ENCODE measurements at places on chromosomes 4 and X.

DNA sequence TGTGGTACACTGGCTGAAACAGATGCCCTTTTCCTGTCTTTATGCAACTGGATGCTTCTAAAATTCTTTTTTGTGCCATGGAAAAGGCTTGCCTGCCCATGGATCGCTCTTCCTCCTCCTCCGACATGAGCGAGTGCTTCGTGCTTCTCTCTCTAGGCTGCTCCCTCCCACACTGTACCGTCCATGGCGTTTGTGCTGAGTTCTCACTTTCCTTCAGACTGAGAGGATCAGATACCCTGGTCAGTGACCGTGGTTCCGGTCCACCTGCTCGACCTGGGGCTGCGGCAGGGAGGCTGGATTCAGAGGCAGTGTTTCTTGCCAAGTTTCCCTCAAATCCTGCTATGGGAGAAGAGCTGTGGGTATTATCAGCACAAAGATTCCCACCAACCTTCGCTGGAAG lies 10.2 kb upstream of the CLDN24 start:
- DNase-seq: no peak

- no peak for DNase-seq
Measured at GRCh38 chr4:106021737-106022410, 126.6 kb downstream of the NPNT start.

- DNase-seq: no peak
Measured at GRCh38 chr4:149799546-149799945, 16.1 kb downstream of the IQCM start.

- DNase-seq: no peak
Measured at GRCh38 chrX:99857455-99857854, 552.6 kb downstream of the PCDH19 start.

DNA sequence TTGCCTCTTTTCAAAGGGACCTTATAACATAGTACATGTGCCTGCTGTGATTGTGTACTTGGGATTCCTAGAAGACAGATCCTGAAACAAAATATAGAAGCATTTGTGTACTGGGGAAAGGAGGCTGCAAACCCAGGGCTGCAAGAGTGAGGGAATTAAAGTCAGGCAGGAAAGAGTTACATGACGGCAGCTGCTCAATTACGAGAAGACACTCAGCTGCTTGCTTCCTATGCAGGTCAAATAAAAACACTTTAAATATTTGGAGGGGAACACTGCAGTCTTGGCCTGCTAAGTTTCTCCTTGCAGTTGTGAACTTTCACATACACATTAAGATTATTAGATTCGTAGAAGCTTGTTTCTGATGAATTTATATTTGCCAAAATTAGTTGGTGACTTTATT lies 191.9 kb upstream of the CXCL13 start:
- no peak for DNase-seq

DNA sequence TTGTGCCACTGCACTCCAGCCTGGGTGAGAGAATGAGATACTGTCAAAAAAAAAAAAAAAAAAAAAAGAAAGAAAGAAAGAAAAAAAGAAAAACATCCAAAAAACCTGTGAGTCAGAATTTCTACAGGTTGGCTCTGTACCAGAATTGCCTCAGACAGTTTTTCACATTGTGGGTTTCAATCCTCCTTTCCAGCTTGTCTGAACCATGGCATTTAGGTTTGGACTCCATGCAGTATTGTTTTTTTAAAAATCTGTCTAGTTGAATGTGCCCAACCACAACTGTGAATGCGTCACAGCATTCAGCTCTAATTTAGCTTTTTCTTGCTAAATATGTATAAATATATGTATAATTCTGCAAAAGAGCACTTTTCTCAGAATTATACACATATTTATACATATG lies 31.4 kb upstream of the ARSH start:
- no peak for DNase-seq

- no peak for DNase-seq
Measured at GRCh38 chrX:39439906-39440798, 638.9 kb downstream of the MID1IP1 start.

- DNase-seq: no peak
Measured at GRCh38 chr4:74032064-74032463, 6.4 kb downstream of the CXCL3 start.

GRCh38 chrX:115649461-115650063 lies 88.6 kb downstream of the PLS3 start:
- DNase-seq: no peak

DNA sequence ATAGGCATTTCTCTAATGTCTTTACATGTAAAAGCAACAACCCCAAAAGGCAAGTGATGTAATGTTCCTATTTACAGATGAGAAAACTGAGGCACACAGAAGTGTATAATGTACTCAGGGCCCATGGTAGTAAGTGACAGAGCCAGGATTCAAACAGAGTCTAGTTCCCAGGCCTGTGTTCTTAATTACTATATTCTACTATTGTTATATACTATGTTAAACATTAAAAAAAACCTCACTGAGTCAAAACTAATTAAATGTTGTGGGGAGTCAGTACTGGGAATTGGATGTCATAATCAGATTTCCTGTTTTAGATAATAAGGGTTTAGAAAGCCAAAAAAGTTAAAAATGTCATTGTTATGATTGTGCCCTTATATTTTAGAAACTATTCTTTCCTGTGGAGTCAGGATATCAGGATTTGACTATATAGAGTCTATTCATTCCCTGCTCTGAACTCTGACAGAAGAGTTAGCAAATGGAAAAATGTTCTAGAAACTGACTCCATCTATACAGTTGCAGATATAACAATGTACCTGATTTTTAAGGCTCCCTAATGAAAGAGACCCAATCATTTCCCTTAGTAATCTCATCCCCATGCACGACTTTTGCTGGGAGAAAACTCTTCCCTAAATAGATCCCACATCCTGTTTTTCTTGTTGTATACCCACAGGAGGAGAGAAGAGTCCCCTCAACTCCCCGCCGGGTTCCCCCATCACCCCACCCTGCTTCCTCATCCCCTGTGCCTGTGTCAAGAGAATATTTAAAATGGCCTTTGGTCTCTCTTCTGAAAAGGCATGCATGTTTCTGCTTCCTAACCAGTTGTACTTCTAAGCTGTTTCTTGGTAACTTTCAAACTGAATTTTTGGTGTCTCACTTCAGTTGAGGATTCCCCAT lies 69.7 kb downstream of the REELD1 start:
- DNase-seq: no peak

DNA sequence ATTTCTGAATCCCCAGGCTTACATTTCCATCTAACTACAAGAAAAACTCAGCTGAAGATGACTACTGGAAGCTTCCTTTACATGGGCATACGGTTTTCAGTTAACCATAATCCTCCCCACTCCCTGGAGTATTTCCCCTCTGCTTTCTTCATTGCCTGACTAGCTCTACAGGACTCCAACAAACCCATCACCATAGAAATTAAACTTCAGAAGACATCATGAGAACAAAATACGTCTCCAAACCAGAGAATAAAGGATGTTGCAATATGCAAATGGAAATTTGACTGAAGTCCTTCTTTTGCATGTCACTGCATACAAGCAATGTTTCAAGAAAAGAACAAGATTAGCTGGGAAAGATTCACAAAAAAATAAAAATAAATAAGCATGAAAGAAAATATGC lies 170.2 kb upstream of the PCDH18 start:
- no peak for DNase-seq

DNA sequence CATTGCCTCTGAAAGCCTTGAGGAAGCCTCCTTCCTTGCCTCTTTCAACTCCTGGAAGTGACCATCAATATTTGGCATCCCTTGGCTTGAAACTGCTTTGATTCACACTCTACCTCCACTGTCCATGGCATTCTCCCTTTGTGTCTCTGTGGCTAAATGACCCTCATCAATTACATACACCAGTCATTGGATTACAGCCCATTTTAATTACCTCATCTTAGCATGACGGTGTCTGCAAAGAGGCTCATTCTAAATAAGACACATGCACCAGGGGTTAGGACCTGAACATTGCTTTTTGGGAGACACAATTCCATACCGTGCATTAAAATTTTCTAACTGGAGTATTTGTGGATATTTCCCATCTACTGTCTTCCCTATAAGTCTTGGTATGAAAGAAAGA lies 60.7 kb upstream of the FAM9A start:
- no peak for DNase-seq

DNA sequence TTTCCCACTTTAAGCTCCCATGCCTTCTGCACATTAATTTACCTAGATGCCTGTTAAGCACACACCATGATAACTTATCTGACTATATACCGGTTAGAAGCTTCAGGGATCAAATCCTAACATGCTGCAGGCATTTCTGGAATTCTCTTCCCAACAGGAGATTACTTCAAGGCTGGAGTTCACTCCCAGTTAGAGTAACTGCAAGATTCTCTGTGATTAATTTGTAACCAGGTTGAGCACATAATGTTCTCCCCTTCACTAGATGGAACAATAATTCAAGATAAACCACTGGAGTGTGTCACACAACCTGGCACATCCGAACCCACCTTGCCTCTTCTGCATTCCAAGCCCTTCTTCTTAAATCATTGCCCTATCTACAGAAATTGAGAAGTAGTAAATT lies 11.8 kb upstream of the UGT2A3 start:
- no peak for DNase-seq
